ENCODE measurements at places on chromosomes 12 and 14. TPM values are rescaled to one million over a fixed set of nuclear protein-coding genes. Genes with fewer than 3 reads are reported as not detected.

The CLEC2A gene
- total RNA-seq = not detected

The IQSEC3 gene
- 1.7 TPM for total RNA-seq

GRCh38 chr14:104388541-104389325 lies 190.8 kb upstream of the C14orf180 start:
- DNase-seq = peak; percentile 10
- H3K27me3 ChIP-seq = no peaks in the 10 kb centered on the region
- no peak overlapping the region for H3K4me3 ChIP-seq
- no peaks in the 10 kb centered on the region for H3K36me3 ChIP-seq
- H3K4me1 ChIP-seq = peaks cover 42% of the 10 kb centered on the region

- peaks cover 66% of the 10 kb centered on the region for H3K4me1 ChIP-seq
- H3K27ac ChIP-seq = peak overlapping the region; percentile 98
- H3K4me3 ChIP-seq = peak overlapping the region; percentile 75
- DNase-seq = peak; percentile 66
- H3K36me3 ChIP-seq = peaks cover 34% of the 10 kb centered on the region
- no peaks in the 10 kb centered on the region for H3K27me3 ChIP-seq
These were observed 281.1 kb upstream of the AMIGO2 start for GRCh38 chr12:47360771-47361388.

The KCNMB4 gene
- 0.60 TPM for total RNA-seq

The OAS2 gene
- total RNA-seq = 237 TPM

DNA sequence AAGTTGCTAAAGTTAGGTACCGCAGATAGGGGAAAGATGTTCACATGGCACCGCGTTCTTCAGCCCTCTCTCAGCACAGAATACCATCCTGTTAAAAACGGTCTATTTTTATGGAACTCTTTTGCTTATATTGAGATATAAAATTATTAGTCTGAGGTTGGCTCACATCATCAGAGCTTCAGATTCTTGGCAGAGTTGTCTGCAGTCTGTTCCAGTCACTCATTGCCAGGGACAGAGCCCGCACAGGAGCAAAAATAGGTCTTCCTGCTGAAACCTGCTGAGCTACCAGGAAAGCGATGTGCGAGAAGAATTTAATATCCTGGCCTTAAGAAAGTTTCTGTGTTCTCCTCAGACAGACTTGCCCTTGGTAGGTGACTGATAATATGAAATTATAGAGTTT lies 249.8 kb downstream of the VRK1 start:
- no peaks in the 10 kb centered on the region for H3K36me3 ChIP-seq
- no peak overlapping the region for H3K27ac ChIP-seq

The COQ6 gene
- 18.9 TPM for total RNA-seq

The GDF3 gene
- total RNA-seq = not detected

GRCh38 chr12:5440978-5441377 lies 9.1 kb downstream of the NTF3 start:
- no peaks in the 10 kb centered on the region for H3K4me1 ChIP-seq
- H3K27me3 ChIP-seq = peaks cover 8% of the 10 kb centered on the region
- H3K27ac ChIP-seq = no peak overlapping the region
- DNase-seq = no peak
- no peak overlapping the region for H3K4me3 ChIP-seq
- H3K36me3 ChIP-seq = no peaks in the 10 kb centered on the region
